ENCODE measurements at places on chromosomes 1 and 21.

GRCh38 chr1:241063276-241063675 lies 293.7 kb downstream of the RGS7 start:
- DNase-seq, result no peak

DNA sequence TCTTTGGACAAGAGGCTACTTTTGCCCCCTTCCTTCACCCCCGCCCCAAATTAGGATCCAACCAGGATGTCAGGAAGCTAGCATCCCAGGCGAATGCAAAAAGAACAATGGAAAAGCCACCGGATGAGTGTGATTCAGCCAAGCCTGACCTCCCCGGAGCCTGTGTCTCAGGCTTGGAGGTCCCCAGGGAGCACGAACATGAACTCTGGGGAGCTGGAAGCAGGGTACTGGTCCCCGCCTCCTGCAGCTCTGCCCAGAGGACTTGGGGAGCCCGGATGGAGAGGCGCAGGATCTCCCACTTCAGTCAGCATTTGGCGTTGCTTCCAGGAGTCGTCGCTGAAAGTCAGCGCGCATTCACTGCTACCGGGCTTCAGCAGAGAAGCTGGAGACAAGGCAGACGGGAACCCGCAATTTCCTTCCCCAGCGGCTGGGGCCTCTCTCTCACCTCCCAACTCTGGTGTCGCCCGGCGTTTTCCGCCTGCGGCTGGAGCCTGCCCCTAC lies 1.8 kb upstream of the TBX15 start:
- DNase-seq, result no peak

GRCh38 chr21:20728691-20729090 lies 269.5 kb upstream of the NCAM2 start:
- no peak for DNase-seq

DNA sequence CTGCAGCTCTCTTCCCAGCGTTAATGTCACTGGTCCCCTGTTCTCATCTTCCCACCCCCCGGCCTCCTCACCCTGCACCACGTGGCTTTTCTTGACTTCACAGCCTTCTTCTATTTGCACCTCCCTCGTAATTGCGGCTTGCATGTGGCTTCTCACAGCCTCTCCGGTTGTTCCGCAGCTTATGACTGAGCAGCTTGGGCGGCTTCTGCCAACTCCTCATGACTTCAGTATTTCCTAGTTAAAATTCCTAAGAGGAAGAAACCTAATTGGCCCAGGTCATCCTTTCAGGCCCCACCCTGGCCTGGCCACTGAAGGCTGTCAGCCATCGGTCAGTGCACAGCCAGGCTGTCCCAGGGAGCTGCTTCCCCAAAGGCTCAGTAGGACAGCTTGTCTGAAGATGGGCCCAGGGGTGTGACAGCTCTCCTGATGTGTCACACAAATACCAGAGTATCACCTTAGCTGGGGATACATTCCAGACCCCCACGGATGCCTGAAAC lies 8.6 kb upstream of the RERE start:
- no peak for DNase-seq

DNA sequence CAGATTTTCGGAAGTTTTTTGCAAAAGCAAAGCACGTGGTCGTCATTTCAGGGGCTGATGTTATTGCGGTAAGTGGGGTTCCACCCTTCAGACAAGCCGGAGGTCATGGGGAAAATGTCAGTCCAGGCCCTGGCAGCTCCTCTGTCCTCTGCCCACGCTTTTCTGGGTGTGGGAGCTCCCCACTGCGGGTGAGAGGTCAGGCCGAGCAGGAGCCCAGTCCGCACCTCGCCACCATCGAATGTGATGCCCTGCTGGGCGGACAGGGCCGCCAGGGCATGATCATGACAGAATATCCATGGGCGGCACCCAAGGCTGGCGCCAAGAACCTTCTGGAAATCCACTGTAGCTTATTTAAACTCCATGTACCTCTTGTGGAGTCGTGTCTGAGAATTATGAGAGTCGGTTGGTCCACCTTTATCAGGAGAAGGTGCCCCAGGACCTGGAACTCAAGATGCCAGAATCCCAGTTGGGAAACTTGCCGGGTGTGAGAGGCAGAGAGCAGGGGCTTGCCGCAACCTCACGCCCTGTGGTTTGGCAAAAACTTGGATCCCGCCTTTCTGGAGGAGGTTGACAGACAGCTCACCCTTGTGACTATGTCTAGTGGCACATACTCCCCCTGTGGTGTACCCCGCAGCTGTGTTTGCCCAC lies 6.9 kb downstream of the DIRAS3 start:
- DNase-seq, result no peak

DNA sequence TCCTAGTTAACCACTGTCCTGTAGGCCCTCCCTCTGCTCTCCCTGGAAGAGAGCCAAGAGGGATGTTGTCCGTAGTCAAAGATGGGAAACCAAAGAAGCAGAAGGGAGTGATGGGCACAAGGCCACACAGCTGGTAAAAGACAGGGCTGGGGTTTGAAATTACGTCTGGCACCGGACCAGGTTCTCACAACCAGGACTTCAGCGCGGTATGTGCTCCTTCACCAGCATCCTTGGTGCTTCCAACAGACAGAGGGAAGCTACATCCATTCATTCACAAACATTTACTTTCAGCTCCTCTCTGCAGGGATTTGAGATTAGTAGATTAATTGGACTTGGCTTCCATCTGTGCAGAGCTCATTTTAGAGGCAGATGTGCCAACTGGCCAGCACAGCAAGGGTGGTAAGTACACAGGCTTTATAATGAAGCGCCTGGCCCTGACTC lies 191.2 kb downstream of the TRABD2B start:
- DNase-seq, result no peak

DNA sequence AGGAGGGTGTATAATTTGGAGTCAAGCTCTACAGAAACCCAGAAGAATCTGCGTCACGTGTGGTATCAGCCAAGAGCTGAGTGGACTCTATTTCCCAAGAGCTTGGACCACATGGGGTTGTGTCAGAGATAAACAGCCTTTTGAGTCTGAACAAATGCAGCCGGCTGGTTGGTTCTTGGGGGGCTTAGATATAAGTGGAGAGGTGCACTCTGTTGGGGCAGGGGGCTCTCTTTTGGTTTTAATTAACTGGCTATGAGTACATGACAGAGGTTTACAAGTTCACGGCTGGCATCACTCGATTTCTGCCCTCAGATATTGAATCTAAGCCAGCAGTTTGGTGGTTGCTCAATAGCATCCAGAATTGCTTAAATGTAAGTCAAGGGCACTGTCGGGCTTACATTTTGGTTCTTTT lies 501 bp upstream of the MRAP start:
- DNase-seq, result no peak

DNA sequence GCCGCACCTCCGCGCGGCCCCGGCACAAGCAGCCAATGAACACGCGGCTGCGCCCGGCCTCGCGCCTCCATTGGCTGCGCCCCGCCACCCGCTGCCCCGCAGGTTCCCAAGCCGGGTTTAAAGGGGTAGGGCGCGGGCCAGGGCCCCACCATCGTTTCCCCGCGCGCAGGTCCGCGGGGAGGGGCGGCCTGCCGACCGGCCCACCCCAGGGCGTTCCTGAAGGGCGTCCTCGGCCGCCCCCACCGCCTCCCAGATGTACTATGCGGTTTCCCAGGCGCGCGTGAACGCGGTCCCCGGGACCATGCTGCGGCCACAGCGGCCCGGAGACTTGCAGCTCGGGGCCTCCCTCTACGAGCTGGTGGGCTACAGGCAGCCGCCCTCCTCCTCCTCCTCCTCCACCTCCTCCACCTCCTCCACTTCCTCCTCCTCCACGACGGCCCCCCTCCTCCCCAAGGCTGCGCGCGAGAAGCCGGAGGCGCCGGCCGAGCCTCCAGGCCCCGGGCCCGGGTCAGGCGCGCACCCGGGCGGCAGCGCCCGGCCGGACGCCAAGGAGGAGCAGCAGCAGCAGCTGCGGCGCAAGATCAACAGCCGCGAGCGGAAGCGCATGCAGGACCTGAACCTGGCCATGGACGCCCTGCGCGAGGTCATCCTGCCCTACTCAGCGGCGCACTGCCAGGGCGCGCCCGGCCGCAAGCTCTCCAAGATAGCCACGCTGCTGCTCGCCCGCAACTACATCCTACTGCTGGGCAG lies at the start of gene OLIG1:
Gene OLIG1 (plus strand): TSS at position 148 of the 750 bp plus-strand sequence. CDS start 106 bp downstream, at position 254.
- DNase-seq, result no peak

- DNase-seq, result no peak
These were observed 64.8 kb downstream of the RAP1GAP start for GRCh38 chr1:21604208-21604957.

DNA sequence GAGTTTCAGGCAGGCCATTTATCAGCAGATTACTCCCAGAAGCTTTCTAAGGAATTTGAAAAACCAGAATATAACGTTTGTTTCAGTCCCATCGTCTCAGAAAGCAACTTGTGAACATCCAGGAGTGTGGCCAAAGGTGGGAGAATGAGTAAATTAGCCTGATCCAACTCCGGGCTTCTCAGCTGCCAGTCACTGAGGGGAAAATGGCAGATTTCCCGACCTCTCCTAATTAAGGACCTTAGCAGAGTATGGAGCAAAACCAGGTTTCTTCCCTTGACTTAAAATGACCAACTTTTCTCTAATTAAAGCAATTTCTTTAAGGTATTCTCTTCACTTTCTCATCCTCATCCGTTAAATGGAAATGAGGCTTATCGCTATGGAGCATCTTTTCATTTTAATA lies 1.0 kb downstream of the CORT start:
- DNase-seq, result no peak

DNA sequence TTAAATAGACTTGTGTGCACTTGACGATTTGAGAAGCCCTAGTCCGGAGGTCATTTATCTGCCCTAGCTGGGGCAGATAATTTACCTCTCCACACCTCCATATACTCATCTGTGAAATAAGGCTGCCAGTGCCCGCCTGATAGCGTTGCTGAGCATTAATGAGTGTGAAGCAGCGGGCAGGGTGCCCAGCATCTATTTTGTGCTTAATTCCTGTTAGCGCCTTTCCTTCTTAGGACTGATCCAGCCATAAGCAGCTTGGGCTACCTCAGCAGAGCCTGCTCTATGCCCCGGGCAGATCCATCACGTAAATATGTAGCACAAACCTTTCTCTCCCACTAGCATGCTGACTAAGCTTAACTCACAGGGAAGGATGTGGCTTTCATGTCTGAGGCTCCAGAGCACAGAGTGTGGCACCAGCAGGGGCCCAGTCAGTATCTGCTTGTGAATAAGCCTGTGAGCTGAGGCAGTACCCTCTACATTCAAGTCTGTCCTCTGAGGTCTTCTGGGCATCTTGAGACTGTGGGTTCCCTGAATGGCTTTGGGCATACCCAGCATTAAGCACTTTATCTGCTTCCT lies 21.5 kb upstream of the RNF187 start:
- no peak for DNase-seq

DNA sequence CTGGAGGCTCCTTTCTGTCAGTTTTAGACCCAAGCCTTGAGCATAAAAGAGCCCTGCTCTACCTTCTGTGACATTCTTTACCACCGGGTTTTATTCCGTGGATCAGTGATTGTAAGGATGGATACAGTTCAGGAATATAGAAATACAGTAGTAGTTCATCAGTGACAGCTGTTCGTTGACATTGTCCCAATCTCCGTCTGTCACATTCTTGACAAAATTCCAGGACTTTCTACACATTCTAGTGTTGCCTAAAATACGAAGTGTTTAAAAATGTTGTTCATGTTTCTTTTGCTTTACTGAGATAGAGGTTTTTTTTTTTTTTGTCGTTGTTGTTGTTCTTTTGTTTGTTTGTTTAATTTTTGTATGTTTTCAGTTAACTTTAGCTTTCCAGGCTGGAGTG lies 29.9 kb downstream of the MAP10 start:
- DNase-seq, result no peak

DNA sequence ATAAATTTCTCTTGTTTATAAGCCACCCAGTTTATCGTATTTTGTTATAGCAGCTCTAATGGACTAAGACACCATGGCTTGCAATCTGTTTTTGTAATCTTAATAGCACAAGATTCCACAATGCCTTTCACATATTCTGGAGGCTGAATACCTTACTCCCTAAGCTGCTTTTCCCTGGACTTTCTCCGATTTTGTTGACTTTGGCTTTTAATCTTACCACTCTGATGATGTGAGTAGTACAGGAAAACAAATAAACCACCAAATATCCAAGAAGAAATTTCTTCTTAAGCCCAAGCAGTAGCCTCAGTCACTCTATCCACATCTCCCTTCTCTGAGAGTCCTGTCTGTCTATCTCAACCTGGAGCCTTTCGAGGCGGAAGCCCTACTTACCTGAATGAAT lies 838.6 kb downstream of the LTN1 start:
- no peak for DNase-seq

Measured in AG04450 (cell line).